Inflammatory macrophage (primary cell): ENCODE measurements at places on chromosomes 13 and 19.
A peak's percentile ranks its signal among the peaks of the same experiment; 100 is the strongest.

DNA sequence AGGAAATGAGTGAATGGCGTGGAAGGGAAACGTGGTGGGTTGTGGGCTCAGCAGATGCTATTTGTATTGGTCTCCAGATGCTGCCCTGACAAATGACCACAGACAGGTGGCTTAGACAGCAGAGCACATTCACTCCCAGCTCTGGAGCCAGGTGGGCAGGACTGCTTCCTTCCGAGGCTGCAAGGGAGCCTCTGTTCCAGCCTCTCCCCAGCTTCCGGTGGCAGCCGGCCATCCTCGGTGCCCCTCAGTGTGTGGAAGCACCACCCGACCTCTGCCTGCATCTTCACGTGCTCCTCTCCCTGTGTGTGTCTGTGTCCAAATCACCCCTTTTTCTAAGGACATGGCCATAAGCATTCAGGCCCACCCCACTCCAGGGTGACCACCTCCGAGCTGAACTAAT, 105.1 kb downstream of the SOX1 start:
- DNase-seq, result no peak

DNA sequence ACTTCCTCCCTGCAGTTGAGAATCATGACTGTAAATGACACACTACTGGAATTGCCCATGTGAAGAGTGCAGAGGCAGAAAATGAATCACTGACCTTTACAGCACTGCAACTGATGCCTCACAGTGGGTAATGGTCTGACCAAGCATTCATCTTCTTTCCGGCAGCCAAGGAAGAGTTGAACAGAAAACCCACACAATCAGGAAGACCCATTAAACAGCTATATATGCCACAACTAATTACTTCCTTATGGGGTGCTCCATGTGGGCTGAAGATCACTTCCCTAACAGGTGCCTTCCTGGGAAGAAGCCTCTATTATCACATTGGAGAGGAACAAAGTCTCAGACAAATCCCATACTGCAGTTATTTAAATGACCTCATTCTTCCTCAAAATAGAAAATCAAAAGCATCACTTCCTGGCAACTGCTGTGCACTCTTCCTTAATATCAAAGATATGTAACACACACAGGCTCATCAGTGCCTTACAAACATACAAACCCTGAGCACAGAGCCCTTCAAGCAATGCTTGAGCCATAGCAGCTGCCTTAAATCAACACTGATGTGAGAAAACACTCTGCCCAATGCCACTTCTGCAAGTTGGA, 45.8 kb downstream of the RUBCNL start:
- DNase-seq, result peak; percentile 92

DNA sequence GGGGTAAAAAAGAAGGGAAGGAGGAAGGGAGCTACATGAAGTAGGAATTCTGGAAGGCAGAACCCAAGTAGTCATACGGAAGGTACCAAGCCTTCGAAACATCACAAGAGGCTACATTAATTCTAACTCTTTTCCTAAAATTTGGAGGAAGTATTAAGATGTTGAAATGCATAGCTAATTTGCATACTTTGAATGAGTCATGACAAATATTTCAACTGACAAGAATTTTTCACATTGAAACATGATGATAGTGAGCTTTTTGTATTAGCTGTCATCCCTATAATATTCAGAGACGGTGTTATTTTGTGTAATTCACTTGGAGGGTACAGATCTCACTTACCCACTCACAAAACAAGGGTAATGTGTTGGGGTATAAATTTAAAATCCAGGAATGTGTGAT, 9.1 kb upstream of the ACOD1 start:
- DNase-seq, result peak; percentile 18

DNA sequence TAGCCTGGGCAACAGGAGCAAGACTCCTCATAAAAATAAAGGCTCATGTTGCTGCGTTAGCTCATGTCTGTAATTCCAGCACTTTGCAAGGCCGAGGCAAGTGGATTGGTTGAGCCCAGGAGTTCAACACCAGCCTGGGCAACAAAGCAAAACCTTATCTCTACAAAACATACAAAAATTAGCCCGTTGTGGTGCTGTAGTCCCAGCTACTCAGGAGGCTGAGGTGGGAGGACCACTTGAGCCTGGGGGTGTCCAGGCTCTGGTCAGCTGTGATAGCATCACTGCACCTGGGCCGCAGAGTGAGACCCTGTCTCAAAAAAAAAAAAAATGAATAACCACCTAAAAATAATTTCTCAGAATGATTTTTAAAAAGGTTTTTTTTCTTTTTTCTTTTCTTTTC, 3.9 kb upstream of the NUDT19 start:
- no peak for DNase-seq

GRCh38 chr13:45048890-45049407, 59.6 kb downstream of the GPALPP1 start:
- no peak for DNase-seq

DNA sequence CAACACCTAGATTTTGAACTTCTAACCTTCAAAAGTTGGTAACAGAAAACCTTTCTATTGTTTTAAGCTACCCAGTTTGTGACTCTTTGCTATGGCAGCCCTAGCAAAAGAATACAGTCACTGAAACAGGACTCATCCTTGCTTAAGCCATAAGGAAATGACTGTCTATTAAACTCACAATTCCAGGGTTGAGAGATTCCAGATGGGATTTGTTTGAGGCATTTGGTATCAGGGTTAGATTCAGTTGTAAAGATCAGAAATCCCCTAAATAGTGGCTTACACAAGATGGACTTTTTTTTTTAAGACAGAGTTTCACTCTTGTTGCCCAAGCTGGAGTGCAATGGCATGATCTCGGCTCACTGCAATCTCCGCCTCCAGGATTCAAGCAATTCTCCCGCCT, 41.1 kb upstream of the RGCC start:
- DNase-seq, result no peak

GRCh38 chr13:61149331-61149730, 266.3 kb downstream of the PCDH20 start:
- no peak for DNase-seq
